NCI-H2029 (cell line): ENCODE measurements at places on chromosomes 7 and 10.

- DNase-seq: no peak
These were observed 18.3 kb upstream of the PODXL start for GRCh38 chr7:131574741-131575140.

GRCh38 chr7:110529175-110529574 is 561.8 kb upstream of the LRRN3 start:
- no peak for DNase-seq

- DNase-seq: peak; percentile 69
These were observed at the start of gene HDAC9 for GRCh38 chr7:18495412-18496340. Gene HDAC9, plus strand, starts transcription at chr7:18495749. Its CDS starts 554 bp downstream, at chr7:18496303.

- no peak for DNase-seq
These were observed 327.3 kb downstream of the INHBA start for GRCh38 chr7:41375582-41375981.

GRCh38 chr10:117661316-117661715 is 118.8 kb downstream of the EMX2 start:
- DNase-seq: no peak
